ENCODE measurements at places on chromosomes 13 and 19.

DNA sequence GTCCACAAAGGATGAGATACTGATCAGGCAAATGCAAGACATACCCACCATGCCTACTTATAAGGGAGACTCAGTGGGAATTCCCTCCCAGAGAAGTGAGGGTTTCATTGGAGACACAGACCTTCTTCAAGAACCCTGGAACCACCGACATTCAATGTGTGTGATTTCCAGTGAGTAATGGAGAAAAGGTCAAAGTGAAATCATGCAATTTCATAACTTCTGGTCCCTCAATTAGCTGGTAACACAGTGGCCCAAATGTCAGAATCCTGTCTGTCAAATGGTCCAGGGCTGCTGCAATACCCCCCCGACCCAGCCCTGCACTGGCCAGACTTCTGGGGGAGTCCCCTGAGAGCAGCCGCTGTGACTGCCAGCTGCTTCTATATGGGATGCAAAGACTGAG lies 4.7 kb upstream of the METTL21C start:
- DNase-seq: no peak

DNA sequence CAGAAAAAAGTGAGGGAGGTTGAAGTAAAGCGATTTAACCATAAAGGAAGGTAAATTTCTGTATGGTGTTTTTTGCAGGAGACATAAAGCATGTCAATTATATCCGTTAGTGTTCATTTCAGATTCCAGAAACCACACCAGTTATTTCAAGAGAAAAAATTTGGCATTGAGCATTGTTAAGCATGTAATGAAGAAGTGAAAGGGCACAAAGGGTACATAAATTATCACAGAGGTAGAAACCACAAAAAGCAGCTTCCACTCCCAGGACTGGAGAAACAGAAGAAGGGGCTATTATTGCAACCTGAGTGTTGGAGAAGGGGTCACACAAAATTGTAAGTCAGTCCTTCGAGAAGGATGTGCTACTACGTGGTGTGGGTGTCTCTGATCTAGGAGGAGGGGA lies 72.2 kb upstream of the DACH1 start:
- DNase-seq: no peak

DNA sequence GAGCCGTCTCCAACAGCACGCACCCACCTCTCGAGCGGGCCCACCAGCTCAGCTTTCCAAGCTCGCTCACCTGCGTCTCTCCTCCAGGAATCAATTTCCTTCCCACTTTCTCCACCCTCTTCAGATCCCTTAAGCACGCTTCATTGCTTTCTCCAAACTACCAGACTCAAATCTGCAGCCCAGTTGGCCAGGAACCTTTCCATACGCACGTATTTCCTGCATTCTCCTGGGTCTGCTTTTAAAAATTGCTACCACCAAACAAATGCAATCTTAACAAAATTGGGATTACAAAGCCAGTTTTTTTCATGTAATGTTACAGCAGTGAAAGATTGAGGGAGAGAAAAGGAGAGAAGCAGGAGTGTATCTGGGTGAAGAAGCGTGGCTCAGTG lies 1.5 kb downstream of the ENOX1 start:
- no peak for DNase-seq

DNA sequence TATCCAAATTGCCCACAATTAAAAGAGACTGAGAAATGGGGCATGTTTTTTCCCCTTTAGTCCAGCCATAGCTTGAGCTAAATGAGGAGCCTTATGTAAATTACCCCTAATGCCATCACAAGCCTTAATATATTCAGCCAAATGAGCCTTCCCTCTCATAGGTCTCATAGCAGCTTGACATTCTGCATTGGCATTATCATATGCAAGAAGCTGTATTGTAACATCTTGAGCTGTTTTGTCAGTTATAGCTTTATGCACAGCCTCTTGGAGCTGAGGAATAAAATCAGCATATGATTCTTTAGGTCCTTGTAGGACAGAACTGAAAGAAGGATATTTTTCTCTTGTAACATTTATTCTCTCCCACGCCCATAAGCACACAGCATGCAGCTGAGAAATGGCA lies 153.2 kb downstream of the ZNF486 start:
- no peak for DNase-seq

DNA sequence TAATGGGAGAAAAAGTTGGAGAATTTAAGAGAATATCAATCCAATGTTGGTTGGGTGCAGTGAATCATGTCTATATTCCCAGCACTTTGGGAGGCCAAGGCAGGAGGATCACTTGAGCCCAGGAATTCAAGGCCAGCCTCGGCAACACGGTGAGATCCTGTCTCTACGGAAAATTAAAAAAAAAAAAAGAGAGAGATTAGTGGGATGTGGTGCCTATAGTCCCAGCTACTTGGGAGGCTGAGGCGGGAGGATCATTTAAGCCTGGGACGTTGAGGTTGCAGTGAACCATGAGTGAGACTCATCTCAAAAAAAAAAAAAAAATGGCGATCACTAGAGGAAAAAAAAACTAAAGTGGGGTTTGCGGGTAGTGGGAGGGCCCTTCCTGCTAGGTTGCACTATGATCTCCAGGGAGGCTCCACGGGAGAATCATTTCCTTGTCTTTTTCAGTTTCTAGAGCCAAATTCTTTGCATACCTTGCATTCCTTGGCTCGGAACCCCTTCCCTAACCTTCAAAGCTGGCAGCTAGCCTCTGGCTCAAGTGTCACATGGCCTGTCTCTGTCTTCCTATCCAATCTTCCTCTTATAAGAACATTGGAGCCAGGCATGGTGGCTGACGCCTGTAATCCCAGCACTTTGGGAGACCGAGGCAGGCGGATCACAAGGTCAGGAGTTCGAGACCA lies 5.8 kb upstream of the ERCC2 start:
- DNase-seq: no peak
